Fibroblast of skin of left quadriceps (primary cell): ENCODE measurements at places on chromosomes 1 and 21.

GRCh38 chr1:215780641-215781040 is 213.5 kb downstream of the KCTD3 start:
- no peak for DNase-seq

DNA sequence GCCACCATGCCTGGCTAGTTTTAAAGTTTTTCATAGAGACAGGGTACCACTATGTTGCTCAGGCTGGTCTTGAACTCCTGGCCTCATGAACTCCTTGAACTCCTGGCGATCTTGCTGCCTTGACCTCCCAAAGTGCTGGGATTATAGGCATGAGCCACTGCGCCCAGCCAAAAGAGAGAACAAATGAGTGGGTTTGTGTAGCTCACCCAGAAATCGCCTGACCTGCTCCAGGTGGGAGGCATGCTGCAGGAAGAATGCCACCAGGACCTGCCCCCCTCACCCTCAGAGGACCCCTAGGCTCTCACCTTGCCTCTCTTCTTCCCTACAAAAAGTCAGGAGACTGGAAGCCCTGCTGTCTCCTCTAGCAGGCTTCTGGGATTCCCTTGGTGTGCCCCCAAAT is 88.8 kb downstream of the SYT2 start:
- DNase-seq: no peak

- no peak for DNase-seq
Measured at GRCh38 chr1:23352096-23352695, 8.1 kb upstream of the HNRNPR start.

DNA sequence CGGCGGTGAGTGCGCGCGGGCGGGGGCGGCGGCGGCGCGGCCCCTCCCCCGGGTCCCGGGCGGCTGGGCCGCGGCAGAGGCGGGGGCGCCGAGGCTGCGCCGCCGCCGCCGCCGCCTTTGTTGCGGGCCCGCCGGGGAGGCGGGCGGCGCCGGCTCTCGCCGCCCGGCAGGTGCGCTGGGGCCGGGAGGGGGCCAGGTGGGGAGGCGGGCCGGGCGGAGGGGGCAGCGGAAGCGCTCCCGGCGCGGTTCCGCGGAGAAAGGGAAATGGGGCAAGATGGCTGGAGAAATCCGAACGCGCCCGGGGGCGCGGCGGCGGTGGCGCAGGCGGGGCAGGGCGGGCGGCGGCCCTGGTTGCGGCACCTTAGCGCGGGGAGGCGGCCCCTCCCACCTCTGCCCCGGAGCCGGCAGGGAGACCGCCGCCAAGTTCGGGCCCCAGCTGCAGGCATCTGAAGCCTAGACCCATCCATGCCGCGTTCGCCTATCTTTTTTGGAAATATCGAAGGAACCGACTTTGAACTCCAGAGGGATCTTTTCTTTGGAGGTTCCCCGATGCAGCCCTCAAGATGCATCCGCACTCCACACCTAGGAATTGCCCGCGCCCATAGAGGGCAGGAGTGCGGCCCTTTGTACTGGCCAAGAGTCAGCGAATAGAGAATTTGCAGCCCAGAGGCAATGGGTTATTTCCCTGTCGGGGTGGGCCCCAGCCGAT is 479 bp downstream of the POGK start:
- DNase-seq: no peak

- DNase-seq: no peak
Measured at GRCh38 chr1:198966519-198966918, 327.7 kb downstream of the PTPRC start.

DNA sequence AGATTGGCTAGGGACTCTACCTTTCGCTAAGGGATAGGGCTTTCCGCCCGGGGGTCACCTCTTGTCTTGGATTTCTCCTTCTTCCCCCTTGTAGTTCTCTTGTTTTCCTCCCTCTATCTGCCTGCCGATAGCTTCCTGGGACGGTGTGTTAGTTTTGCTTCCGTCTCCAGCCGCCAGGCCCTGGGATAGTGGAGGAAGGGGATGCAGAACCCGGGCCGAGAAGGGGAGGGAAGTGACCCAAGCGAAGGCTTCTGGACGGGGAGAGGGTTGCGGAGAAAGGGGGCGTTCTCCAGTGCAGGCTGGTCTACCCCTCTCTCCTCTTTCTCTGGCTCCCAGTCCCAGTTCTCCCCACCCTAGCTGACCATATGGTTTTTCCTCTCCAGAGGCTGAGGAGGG is 871 bp downstream of the TUFT1 start:
- DNase-seq: no peak

- no peak for DNase-seq
Measured at GRCh38 chr1:221606256-221606655, 135.6 kb downstream of the DUSP10 start.

- no peak for DNase-seq
Measured at GRCh38 chr1:228935855-228936727, 200.8 kb downstream of the RHOU start.

- DNase-seq: no peak
Measured at GRCh38 chr1:246639732-246640131, 73.5 kb downstream of the CNST start.

DNA sequence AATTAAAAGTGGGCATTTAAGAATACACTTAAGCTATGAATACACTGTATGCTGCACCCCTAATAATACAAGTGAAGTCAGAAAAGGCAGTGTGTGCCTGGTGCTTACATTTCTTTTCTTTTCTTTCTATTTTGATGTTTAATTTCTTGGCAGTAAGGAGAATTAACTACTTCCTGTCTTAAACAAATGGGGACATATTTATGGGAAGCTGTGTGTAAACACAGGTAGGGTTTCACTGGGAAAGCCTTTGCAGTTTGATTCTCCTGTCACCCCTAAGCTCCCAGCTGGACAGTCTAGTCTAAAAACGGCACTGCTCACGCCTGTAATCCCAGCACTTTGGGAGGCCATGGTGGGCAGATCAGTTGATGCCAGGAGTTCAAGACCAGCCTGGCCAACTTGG is 146.0 kb downstream of the MIS18A start:
- DNase-seq: no peak

- DNase-seq: no peak
Measured at GRCh38 chr1:234435620-234436019, 43.4 kb downstream of the TARBP1 start.

DNA sequence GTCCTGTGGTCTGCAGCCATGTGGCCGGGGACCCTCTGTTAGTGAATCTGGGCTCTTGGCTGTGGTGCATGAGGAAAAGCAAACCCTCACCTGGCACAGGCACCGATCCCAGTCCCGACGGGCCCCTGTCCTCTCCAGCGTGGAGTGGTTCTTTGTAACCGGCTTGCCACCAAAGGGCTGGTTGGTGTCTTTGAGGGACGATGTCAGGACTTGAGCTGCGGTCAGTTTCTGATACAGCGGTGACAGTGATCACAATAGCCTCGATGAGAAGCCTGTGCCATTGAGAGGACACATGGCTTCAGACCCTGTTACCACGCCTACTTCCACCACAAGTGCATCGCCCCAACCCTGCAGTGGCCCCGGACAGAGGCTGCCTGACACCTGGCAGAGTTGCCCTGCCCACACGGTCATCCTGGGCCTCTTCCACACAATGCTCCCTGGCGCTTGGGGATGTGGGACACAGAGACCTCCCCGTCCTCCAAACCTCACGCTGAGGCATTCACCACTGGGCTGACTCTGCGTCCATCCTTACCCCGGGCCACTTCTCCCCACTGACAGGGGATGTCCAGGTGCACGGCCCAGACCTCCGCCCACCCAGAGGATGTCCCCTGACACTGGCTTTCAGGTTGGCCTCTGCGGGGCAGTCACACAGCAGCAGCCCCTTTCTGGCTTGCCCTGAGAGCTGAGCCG is 18.8 kb upstream of the ACTRT2 start:
- no peak for DNase-seq

GRCh38 chr1:115105831-115106230 is 16.5 kb upstream of the TSPAN2 start:
- DNase-seq: no peak

DNA sequence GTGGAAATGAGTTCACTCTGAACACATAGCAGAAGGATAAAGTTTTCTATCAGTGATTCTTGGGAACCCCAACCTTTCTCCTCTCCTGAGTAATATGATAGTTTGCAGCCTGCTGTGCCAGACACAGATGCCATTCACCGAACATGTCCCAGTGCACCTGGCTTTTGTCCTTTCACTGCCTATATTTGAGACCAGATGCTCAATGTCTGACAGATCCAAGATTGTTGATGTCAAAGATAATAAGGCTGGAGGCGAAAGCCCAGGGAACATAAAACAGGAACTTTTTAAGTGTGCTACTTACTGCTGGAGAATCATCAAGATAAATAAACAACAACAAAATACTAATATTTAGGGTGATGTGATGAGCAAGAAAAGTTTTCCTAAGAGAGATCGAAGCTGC is 139.3 kb downstream of the TIAM1 start:
- no peak for DNase-seq

GRCh38 chr1:180773210-180773865 is 139.4 kb upstream of the KIAA1614 start:
- peak; percentile 20 for DNase-seq

DNA sequence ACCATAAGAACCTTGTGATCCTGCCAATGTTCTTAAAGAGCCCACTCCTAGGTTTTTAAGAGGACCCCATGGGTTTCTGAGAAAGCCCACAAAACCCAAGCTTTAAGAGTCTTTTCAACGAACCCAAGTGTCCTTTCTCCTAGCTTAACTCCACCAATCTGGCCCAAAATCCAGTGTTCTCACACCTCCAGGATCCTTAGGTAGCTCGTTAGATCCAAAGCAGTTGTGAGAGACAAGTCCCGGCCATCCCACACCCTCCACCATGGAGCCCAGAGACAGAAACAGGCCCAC is 1.7 kb downstream of the DENND4B start:
- DNase-seq: no peak

DNA sequence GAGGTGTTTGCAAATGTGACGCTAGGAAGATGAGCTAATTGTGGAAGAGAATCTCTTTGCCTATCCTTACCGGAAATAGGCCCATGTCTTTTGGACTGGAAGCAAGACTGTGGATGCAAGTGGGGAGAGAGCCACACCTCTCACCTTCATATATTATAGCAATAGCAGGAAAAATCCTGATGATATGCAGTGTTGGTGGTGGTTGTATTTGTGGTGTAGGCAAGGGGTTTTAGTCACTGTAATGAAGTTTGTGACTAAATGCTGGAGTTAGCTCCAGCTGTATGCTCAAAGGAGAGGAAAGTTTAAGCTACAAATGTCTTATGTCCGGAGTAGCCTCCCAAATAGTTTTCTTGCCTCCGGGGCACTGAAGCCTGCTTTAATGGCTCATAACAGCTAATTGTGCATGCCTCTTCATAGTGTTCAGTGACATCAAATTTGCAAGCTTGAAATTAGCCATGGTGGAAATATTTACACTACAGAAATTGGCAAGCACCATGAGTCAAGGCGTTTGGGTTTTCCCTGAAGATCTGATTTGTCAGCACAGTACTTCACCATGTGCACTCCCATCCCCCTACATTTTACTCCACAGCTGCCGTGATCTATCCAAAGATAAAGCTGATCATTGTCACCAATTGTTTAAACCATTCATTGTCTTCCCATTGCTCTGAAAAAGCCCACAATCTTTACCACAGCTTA is 102.6 kb upstream of the ZNF644 start:
- no peak for DNase-seq

GRCh38 chr1:231383159-231383860 is 38.8 kb downstream of the EGLN1 start:
- DNase-seq: no peak

DNA sequence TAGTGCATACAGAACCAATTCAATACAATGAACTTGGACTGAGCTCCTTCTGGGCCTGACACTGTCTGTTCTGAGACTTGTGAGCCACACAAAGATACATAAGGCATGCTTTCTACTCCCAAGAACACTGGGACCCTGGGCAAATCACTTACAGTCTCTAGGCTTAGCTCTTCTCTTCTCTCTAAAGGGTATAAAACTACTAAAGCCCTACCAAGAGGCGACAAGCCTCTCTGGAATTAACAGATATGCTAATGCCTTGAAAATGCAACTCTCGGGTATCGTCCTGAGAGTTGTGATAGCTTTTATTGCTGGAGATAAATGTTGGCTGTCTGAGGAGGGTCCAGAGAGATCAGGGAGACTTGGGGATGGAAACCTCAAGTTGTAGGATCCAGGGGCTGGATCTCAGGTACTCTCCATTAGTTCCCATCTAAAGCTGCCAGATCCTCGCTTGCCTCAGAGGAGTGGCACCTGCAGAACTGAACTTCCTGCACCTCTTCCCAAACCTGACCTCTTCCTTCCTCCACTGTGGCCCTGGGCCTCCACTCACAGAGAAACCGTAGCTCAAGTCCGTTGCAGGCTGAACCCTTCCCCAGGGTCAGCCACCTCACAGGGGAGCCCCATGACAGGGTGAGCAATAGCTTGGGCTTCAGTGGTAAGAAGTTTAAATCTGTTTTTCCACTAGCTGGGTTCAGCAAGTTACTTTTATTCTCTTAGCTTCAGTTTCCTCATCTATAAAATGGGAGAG is 11.5 kb upstream of the CFAP45 start:
- DNase-seq: no peak
